ENCODE measurements at places on chromosomes 7 and 10.

GRCh38 chr10:125159932-125160855, at the start of gene CTBP2:
TSS of gene CTBP2 (minus strand) at chr10:125160563.
- no peak for DNase-seq

DNA sequence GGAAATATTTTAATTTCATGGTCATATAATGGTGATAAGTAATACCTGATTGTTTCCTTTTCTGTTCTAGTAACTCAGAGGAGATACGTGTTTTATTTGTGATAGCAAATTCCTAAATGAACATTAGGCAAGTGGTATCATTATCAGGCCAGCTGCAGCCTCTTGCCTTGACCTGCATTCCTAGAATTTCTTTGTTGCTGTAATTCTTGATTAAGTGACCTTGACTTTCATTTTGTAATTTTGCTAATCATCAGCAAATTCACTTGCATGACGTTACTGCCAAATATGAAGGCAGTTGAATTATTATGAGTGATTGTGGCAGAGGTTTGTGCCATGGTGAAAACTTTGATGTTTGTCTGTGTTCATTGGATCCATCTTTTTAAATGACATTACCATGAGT, 5.6 kb upstream of the AS3MT start:
- no peak for DNase-seq

GRCh38 chr10:360653-361052, 225.4 kb downstream of the ZMYND11 start:
- DNase-seq, result no peak

GRCh38 chr7:143485500-143485899, 7.8 kb downstream of the TAS2R41 start:
- DNase-seq, result no peak

- DNase-seq, result peak; percentile 27
Measured at GRCh38 chr10:91409069-91409868, 875 bp upstream of the HECTD2 start.

DNA sequence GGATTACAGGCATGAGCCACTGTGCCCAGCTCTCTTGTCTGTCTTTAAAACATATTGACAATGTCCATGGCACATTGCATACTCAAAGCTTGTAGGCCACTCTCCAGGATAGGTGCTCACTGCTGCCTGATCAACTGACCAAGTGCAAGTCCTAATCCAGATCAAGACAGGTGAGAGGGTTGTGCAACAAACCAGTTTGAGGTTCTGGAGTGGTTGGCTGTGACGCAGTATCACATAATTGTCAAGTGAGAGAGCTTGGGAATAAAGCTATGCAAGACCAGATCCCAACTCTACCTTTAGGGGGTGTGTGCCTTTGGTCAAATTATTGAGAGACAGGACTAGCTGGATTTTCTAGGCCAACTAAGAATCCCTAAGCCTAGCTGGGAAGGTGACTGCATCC, 43.0 kb upstream of the OPN4 start:
- no peak for DNase-seq

DNA sequence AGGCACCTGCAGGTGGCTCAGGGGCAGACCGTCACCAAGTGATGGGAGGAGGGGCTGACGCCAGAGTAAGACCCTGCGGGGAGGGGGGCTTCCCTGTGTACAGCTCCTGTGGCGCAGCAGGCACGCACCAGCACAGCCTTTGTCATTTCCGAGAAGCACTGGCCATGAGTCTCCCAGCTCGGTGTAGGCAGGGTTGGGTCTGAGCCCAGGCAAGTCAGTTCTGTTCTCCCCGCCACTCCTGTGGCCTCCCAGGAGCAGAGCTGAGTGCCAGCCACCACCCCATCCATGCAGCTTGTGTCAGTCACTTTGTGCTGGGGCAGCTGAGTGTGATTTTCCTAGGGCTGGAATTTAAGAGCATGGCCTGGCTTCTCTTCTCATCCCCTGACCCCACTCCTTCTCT, 13.2 kb downstream of the CPSF4 start:
- DNase-seq, result no peak

- no peak for DNase-seq
Measured at GRCh38 chr7:39085189-39085588, 107.5 kb downstream of the POU6F2 start.

Data from stimulated activated naive CD4-positive, alpha-beta T cell treated with Interleukin-2 at 50 U/mL for 16 hours (primary cell).